Activated CD4-positive, alpha-beta T cell treated with anti-CD3 and anti-CD28 coated beads, Interleukin-2, amount 10 ng/mL, durations not matched to agents 24 days and 14 days (primary cell): ENCODE measurements at places on chromosomes 1 and 21. TPM values are rescaled to one million over a fixed set of nuclear protein-coding genes. Genes with fewer than 3 reads are reported as not detected.

- no peaks in the 10 kb centered on the region for H3K36me3 ChIP-seq
- no peak overlapping the region for H3K27ac ChIP-seq
- no peak overlapping the region for H3K4me3 ChIP-seq
- no peak for DNase-seq
Measured at GRCh38 chr1:2477791-2478499, 1.9 kb downstream of the PLCH2 start.

DNA sequence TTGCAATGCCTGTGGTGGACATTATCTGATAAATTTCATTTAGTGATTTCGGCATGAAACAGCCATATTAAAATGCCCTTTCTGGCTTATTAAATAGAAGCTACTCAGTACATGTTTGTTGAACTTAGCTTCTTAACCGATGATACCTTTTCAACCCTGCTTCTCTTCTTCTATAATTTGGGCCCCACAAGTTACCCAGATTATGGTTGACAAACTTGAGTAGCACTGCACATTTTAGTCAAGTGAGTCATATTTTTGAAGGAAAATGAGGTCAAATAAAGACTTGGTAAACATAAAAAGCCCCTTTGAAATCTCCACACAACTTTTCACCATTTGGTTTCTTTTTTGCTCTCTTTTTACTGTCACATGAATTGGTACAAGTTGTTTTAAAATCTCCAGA, 33.8 kb downstream of the GIPC2 start:
- no peaks in the 10 kb centered on the region for H3K36me3 ChIP-seq
- H3K27me3 ChIP-seq = peaks cover 2% of the 10 kb centered on the region
- peaks cover 10% of the 10 kb centered on the region for H3K4me1 ChIP-seq
- no peak for DNase-seq
- H3K4me3 ChIP-seq = no peak overlapping the region

Gene SELP
- 0.14 TPM in 1 of 2 replicates, not detected in the other for total RNA-seq

Gene VHLL
- 0.54 and 1.0 TPM in 2 replicates for total RNA-seq

Gene DMBX1
- 0.07 TPM in 1 of 2 replicates, not detected in the other for total RNA-seq

Gene CPT2
- total RNA-seq = 19.5 and 19.9 TPM in 2 replicates

Gene TNNT2
- total RNA-seq = not detected in 2 replicates
